ENCODE measurements at places on chromosomes 5 and 9.

GRCh38 chr5:1568201-1568979, 44.6 kb upstream of the LPCAT1 start:
- DNase-seq: peak; percentile 45

- DNase-seq: peak; percentile 82
Observed at GRCh38 chr9:116391306-116391900, 237.8 kb downstream of the PAPPA start.

DNA sequence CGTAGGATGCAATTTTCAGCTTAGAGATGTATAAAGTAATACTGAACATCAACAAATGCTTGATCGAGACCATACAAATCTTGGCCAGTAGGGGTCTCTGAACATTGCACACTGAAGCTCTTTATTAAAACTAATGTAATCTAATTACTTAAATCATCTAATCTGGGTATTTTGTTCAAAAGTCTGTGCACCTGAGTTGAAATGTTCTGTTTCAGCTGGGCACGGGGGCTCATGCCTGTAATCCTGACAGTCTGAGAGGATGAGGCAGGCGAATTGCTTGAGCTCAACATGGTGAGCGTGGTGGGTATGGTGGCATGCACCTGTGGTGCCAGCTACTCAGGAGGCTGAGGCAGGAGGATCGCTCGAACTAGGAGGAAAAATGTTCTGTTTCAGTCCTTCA, 41.0 kb downstream of the ESM1 start:
- DNase-seq: peak; percentile 65

GRCh38 chr9:76741524-76741923, 22.7 kb upstream of the PCA3 start:
- DNase-seq: no peak

GRCh38 chr9:73135394-73135793, 16.3 kb upstream of the ANXA1 start:
- no peak for DNase-seq

DNA sequence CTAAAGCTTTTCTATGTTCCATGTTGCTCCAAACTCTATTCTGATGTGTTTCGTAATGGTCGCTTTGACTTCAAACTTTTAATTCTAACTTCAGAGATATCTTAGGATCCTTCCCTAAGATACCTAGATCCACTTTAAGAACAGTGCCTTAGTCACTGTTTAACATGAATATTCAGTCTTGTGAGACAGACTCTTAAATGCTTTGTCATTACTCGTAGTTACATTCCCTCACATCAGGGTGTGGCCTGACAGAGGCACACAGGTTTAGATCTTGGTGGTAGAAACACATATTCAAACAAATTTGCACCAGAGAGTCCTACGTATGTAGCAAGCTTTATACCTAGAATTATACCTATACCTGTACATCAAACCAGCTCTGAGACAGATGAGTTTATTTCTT, 687.0 kb upstream of the C9orf72 start:
- DNase-seq: no peak

DNA sequence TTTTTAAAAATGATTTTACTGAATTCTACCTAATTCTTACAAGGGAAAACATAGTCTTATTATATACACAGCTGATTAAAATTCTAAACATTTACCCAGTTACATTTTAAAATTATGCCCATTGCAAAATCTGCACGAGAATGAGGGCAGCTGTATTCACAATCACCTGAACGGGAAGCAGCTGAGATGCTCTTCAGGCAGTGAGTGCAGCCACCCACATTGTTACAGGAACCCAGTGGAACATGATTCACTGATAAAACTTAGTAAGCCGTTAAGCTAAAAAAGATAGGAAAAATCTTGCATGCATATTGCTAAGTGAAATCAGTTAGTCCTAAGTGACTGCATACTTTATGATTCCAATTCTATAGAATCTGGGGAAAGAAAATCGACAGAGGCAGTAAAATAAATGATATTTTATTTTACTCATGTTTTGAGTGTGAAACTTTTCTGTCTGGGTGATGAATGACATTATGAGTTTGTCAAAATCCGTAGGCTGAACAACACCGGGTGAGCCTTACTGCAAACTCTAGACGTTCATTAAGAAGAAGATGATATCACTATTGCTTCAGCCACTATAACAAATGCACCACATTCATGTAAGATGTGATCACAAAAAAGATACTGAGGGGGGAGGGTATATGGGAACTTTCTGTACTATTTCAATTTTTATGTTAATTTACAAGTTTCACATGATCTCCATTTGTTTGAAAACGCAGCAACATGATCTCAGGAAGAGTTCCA, 39.1 kb upstream of the FLT4 start:
- no peak for DNase-seq

GRCh38 chr5:141910271-141910673, 13.4 kb upstream of the DELE1 start:
- DNase-seq: peak; percentile 43

DNA sequence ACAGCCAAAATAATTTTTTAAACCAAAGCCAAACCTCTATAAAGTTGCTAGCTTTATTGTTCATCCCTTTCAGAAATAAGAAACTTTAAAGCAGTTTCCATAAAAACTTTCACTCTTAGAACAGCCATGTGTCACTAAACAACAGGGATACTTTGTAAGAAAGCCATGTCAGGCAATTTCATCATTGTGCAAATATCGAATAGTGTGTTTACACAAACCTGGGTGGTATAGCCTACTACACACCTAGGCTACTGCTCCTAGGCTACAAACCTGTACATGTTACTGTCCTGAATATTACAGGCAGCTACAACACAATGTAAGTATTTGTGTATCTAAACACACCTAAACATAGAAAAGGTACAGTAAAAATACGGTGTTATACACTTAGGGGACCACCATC, 59.9 kb downstream of the TLE1 start:
- DNase-seq: no peak
